Frontal cortex (tissue), 4 donors: ENCODE measurements at places on chromosomes 12 and 14.

GRCh38 chr14:71475916-71476315, 456.3 kb upstream of the RGS6 start:
- DNase-seq = no peak

DNA sequence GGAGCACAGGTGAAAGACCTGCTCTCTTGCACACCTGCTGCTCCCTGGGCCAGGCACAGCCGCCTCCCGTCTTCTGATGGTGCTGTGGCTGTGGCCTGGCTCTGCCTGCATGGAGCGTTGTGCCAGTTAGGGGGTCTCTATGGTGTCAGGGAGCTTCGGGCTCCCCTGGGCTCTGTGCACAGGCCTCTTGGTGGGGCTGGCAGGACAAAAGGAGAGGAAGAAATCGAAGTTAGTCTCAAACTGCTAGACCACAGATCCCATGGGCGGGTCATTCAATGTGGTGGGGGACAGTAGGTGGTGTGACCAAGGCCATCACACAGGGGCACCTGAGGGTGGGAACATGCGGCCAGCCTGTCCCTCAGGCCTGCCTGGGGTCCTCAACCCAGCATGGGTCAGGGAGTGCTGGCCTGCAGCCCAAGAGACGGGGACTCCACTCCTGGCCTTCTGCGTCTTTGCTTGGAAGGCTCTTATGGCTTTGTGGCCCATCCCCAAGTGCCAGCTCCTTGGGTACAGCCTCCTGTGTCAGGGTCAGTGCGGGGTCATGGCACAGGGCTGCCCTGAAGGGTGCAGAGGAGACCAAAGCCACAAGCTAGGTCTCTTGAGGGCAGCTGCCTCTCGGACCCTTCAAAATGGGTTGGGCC, 84.1 kb downstream of the KIF26A start:
- no peak for DNase-seq

- DNase-seq = no peak
Measured at GRCh38 chr12:54628186-54628846, 6.4 kb downstream of the LACRT start.

- DNase-seq = no peak
Measured at GRCh38 chr14:89473989-89474388, 57.0 kb upstream of the FOXN3 start.

DNA sequence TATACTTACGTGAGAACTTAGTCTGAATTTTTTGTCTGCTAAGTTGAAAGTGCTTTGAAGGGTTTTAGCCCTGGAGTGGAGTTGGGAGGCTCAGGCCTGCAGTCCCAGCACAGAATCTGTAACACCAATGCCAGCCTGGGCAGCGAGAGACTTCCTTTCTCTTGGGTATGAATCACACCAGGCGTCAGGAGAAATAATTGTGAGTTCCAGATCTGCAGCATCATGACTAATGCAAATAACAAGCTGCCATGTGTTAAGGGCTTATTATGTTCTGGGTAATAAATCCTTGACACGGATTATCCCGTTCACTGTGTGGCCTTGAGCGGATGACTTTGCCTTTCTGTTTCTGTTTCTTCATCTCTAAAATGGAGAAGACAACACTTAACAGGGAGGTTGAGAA, 70.6 kb downstream of the B4GALNT3 start:
- DNase-seq = no peak

- DNase-seq = no peak
Measured at GRCh38 chr12:94704452-94705306, 54.3 kb upstream of the TMCC3 start.

DNA sequence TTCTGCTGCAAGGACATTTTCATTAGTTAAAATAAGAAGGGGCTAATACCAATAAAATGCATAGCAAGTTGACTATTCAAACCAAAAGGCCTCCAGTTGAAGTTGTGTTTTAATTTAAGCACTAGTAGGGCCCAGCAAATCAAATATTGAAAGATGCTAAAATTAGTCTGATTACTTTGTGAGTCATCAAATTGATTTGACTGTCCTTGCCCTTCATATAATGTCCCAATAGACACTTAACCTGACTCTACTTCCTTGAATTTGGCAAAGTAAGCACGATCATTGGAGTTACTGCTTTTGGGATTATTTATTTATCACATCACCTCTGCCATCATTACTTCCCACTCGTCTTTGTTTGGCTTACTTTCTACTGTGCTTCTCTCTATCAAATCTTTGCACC, 798.5 kb downstream of the DIO2 start:
- no peak for DNase-seq

- DNase-seq = no peak
Measured at GRCh38 chr12:84822525-84822924, 90.1 kb downstream of the SLC6A15 start.

DNA sequence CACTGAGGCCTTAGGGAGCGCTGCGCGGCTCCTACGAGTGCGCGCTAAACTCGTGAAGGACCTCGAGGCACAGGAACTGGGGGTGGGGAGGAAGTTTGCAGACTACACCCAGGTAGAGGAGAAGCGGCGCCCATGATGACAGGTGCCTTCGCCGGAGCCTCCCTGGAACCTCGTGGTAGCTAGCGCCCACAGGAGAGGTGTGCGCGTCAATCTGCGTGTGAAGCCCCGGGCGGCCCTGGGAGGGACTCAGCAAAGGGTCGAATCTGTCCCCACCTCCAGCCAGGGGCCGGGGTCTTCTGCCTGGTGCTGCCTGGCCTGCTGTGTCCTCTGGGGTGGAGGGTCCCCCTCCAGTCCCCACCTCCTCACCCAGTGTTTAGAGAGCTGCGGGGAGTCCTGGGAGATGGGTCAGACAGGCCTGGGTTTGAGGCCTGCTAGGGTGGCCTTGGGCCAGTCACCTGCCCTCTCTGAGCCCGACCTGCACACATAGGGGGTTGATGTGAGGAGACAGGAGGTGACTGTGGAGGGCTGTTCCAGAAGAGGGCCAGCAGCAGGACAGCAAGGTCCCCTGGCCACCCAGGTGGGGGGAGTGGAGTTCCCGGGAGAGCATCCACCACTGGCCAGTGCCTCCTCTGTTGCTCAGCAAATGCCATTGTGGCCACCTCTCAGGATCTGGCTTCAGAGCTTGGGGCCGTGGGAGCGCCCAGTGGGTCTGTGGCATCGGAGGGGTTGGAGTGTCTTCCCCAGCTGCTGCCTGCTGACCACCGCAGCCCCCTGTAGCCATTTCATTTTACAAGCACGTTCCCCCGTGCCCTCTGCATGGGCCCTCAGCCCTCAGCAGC, 20.2 kb upstream of the KIF26A start:
- no peak for DNase-seq

DNA sequence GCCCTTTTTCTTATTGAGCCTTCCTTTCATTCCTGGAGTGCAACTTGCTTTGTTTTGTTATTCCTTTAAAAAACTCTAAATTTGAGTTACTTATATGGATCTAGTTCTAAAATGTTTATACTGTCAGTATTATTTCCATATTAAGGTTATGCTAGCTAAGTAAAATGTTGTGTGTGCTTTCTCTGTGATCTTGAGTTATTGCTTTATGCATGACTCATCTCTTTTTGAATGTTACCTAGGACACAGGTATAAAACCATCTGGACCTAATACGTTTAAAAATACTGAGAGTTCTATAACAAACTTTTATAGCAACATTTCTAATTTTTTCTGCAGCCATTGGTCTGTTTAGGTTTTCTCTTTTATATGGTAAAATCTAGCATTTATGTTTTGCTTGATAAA, 132.8 kb upstream of the LGR5 start:
- no peak for DNase-seq

- DNase-seq = no peak
Measured at GRCh38 chr14:102805371-102805891, 28.2 kb downstream of the TRAF3 start.

DNA sequence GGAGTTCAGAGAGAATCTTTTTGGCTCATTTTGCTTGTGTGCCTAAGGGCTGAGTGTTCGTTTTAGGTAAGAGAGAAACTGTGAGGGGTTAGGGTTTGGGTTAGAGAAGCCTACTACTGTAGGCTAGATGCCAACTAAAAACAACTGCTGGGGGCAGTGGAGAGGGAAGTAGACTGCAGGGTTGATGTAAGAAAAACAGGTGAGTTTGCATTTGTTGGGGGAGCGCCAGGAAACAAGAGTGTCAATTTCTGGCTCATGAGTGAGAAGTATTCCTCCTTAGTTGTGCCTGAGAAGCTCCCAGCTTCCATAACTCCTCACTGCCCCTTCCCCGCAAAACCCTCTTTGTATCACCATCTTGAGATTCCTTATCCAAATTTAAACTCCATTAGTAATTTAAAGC, 92.3 kb downstream of the DERA start:
- no peak for DNase-seq

DNA sequence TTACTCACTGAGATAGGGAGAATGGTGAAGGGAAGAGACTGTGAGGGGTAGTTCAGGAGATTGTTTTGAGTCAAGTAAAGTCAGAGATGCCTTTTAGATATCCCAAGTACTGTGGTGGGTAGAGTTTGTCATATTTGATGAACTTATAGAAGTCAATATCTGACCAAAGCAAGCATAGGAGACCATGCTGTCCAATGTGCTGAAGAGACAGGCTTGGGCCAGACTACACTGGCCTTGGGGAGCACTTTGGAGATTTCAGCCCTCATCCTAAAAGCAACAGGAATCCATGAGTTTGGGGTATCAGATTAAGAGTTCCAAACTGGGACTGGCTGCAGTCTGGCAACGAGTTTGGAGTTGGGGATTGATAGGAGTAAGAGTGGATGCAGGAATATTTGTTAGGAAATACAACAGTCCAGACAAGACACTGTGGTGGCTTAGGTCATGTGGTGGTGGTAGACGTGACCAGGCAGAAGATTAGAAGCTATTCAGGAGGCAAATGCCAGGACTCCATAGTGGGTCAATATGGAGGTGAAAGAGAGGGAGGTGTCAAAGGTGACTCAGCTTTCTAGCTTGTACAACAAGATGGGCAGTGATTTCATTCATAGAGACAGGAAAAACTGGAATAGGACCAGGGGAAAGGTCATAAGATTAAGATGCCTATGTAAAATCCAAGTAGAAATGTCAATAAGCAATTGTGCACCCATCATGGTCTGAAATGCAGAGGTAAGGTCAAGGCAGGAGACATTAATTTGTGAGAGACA, 81.9 kb downstream of the FAR2 start:
- DNase-seq = no peak

DNA sequence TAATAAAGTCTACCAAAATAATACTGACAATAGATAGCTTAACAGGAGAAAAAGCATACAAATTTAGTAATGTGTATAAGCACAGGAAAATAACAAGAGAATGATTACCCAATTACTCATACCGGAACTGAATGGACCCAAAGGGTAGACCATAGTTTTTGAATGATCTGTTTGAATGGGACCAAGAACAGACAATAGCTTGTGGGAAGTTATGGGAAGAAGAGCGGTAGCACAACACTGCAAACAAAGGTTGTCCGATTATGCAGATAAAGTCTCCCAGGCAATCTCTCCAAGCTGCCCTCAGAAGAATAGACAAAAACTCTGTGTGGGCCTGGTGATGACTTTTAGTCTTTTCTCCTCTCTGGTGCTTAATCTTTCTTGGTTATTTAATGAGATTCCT, 96.6 kb upstream of the NEDD1 start:
- no peak for DNase-seq

DNA sequence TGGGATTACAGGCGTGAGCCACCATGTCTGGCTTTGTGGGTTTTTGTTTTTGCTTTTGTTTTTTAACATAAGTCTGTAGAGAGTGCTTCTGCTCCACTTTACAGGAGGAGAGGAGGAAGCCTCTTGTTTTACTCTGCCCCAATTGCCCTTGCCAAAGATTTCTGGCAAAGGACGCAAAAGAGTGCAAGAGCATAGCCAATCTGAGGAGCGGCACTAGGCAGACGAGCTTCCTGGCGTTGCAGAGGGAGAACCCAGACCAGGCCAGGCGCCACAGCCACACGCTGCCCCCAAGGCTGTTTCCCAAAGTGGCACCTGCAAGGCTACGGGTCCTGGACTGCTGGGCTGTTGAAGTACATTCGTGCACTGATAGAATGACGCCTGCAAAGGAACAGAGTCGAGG, 96.2 kb downstream of the BBS10 start:
- DNase-seq = no peak

DNA sequence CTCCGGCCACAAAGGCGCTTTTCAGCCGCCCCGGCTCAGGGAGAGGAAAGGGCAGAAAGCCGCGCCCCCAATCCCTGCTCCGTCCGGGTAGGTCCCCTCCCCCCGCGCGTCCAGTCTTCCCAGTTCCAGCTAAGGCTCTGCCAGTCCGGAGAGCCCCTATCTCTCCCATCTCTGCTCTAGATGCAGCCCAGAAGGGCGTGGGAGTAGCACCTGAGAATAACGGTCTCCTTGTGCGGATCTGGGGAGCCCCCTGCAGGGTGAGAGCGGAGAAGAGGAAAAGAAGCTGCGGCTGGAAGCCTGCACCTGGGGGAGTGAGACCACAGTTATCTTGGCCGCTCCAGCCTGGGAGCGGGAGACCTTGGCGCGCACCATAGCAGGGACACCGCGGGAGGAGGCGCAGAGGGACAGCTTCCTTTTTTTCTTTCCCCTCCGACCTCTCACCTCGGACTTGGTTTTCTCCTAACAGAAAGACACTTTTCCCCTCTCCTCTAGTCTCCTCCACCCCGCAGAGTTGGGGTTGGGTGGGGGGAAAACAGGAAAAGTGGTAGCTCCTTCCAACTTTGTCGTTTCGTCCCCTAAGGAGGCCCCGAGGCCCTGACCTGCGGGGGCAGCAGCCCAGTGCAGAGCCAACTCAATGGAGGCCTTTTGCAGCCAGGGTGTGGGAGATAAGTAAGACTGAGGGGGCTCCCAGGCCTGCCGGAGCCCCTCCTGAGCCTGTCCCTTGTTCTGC, 2.4 kb downstream of the DHH start:
- peak; percentile 69 for DNase-seq

- no peak for DNase-seq
Measured at GRCh38 chr12:120254809-120255208, 10.7 kb downstream of the PXN start.

DNA sequence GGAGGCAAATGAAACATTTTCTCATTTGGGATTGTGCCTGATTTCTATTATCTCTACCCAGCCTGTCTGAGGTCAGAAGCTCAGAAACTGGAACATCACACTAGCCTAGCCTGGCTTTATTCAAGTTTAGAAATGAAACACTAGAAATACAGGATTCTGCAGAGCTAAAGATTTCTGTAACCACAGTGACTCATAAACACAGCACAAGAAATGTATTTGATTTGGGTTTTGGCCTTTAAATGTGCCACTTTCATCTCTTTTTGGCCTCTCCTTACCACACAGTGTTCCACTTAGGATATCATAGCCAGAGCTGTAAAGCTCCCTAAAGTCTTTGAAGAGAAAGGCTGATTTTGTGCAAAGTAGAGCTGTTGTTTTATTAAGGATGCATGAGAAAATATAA, 307.5 kb downstream of the EMP1 start:
- DNase-seq = no peak

DNA sequence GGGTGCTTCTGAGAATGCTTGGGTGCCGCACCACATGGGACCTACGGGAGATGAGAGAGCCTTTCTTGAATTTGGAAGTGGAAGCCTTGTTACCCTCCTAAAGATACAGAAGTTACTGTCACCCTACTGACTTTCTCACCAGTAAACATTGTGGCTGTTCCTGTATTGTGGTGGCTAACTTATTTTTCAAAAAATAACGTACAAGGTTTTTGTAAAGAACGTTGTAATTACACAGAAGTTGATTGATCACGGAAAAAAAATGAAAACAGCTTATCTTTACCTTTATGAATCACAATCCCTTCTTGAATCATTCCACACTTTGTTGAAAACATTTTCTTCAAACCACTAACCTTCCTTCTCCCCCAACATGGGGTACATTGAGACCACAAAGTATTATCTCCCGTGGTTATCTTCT, 22.0 kb upstream of the PPFIBP1 start:
- no peak for DNase-seq
